ENCODE measurements at places on chromosomes 7 and 10.
A peak's percentile ranks its signal among the peaks of the same experiment; 100 is the strongest.

DNA sequence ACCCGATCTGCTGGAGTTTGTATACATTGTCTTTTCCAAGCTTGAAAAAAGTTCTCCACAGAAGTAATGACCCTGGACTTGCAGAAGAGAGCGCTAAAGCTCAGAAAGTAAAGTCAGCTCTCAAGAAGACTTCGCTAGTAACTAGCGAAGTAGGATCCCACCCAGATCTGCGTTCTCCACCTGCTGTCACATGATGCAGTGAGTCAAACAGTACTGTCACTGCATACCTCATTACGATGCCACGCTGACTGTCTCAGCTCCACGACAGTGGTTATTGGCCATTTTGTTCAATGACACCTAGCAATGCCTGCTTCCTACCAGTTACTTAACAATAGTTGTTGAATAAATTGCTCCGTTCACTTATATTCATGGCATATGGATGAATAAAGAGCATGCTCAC is 29.7 kb upstream of the SEC61G start:
- no peak for DNase-seq

DNA sequence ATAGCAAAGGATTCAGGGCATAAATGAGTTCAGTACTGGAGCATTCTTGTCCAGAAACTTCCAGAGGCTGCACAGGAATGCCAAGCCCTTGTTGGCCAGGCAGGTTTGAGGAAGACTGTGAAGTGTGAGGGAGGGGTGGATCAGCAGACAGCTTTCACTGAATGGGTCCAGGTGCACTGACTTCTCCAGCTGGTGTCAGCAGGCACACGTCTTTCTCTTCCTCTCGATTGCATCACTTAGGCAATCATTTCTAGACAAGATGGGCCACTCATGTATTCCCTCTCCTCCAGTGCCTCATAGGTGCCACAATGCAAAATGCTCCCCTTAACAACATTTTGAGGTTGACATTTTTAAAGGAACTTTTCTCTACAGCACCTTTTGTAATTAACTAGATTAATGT is 15.6 kb upstream of the PLEKHS1 start:
- DNase-seq: no peak

DNA sequence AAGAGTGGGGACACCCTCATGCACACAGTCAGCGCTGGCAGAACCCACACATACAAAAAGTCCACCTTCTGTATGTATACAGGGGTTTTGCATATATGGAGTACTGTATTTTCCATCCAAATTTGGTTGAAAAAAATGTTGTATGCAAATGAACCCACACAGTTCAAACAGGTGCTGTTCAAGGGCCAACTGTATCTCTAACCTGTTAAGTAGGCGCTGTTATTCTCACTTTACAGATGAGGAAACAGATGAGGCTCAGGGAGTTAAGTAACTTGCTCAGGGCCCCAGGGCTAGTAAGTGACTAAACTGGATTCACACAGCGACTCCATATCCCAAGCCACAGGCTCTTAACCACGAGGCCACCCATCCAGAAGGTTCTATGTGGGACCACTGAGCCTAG is 69.9 kb downstream of the C10orf105 start:
- DNase-seq: no peak

DNA sequence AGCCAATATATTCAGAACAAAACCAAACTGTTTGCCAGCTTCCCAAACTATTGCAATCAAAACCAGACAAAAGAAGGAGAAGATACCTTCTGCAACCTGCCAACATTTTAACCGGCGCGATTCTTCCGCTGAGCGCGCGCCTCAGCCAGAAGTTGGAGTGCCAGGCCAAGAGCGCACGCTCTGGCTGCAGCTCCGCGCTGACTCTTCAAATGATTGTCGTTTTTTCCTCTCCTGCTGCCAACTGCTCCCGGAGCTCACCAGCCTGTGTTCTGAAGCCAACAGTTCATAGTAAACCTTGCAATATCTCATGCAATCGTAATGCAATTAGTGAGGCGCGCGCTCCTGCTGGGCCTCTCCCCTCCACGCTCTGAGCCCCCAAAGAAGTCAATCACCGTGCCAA is 259.7 kb upstream of the MGMT start:
- no peak for DNase-seq

DNA sequence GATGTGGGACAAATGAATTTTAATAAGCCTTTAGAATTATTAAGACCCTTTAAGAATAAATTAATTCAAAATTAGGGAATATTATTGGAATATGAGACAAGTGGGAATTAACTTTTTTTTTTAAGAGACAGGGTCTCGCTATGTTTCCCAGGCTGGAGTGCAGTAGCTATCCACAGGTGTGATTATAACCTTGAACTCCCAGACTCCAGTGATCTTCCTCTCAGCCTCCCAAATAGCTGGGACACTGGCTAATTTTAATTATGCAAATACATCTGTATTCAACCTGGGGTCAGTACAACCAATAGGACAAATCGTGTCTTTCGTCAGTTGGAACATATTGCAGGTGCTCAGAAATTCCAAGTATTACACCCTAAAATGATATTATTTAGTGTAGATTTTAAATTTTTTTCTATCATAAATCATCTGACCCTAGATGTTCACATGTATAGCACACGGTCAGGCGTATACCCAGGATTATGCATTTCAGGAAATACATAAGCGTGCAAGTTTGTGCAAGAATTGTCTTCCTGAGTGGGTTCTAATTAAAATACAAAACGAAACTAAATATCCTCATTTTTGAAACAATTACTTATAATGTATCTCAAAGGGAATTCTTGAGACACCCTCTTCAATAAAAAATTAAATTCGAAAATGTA is 1.2 kb downstream of the NT5C3A start:
- no peak for DNase-seq

GRCh38 chr7:86733783-86734182 is 90.1 kb downstream of the GRM3 start:
- no peak for DNase-seq

DNA sequence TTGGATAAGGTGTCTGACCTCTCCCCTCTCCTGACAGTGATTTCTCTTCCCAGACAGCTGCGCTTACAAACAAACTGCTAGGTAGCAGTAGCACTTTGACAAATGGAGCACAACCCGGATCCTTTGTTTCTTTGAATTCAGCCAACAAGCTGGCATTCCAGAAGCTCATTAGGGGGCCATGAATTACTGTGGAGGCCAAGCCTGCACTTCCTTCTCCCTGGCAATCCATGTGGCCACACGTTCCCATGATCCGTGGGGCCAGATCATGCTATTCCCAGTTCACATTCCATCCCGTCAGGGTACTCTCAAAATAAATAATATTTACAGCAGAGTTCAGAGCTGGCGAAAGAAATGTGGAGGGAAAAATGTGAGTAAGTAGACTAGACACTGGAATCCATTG is 172.4 kb downstream of the PRPF18 start:
- peak; percentile 65 for DNase-seq

DNA sequence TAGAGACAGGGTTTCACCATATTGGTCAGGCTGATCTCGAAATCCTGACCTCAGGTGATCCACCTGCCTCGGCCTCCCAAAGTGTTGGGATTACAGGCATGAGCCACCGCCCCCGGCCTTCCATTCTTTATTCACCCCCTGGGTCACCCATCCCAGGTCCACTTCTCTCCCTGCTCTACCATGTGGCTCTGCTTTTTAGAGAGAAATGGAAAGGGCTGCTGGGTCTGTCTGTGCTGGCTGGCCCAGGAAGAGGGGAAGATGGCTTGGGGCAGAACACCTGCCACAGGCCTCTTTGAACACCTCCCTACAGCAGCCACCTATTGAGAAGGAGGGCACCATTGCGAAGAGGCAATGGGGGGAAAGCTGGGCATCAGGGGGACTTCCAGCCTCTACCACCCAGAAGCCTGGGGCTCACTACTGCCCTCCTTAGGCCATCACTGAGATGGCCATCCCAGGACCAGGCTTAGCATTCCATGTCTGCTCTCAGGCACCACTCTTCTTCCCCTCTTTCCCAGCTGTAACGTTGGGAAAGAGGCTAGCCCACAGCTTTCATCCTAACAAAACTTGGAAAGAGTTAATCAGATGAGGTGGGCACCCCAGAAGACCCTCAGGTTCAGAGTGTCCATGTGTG is 256.3 kb downstream of the GRID1 start:
- no peak for DNase-seq

- no peak for DNase-seq
Measured at GRCh38 chr7:79552463-79552862, 99.0 kb upstream of the MAGI2 start.

GRCh38 chr10:3208481-3209406 is 36.2 kb upstream of the PITRM1 start:
- no peak for DNase-seq

DNA sequence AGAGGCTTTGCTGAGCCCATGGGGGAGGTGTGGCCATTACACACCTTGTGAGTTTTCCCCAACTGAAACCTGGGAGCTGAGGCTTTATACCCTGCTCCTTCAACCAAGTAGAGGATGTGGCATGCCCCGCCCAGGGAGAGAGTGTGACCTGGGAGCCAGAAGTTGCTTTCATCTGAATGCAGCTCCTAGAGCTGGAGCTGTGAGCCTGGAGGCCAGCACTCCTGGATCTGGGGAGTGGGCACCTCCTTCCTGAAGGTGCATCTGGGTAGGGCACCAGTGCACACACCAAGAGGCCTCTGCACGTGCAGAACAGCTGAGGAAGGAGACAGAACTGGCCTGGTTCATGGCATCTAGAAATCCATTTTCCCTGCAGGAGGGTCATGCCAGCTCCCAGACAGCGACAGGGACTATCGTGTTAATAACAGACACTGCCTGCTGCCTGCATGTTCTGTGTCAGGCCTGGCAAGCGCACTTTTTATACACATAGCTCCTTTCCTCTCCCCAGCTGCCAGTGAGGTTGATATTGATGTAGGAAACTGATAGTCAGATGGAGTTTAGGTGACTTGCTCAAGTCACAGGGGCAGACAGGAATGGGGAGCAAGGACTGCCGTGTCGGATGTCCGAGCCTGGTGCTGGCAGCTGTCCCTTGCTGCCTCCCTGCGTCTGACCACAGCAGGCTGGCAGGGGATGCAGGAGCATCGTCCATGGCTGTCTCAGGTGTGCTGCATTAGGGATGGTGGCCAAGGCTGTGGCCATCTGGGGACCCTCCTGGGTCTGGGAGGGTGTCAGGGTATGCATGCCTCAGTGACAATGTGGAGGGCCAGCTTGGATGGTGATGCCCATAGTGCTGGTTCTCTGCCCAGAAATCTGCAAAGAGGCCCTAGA is 189.9 kb upstream of the CXCL12 start:
- no peak for DNase-seq

GRCh38 chr10:124174071-124174566 is 80.7 kb upstream of the CHST15 start:
- DNase-seq: peak; percentile 43

DNA sequence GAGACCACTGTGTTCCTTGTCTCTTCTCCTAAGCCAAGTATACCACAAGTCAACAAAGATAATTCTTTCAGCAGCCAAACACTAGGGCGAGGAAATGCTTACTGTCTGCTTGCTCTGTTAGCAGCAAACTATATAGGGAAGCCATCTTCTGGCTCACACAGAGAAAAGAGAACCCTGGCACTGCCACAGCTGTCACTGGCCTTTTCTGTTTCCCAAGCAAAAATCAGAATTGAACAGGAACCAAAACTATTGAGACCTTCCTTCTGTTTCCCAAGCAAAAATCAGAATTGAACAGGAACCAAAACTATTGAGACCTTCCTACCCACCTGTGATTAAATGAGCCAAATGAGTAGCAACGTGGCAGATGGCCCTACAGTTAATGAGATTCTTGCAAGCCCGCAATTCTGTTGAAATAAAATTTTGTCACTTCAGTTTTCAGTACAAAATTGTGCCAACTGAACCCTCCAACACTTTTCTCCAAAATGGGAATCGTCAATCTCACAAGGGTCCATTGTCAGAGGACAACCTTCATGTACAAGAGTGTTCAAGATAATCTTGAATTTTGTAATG is 54.5 kb downstream of the LRRTM3 start:
- DNase-seq: no peak

DNA sequence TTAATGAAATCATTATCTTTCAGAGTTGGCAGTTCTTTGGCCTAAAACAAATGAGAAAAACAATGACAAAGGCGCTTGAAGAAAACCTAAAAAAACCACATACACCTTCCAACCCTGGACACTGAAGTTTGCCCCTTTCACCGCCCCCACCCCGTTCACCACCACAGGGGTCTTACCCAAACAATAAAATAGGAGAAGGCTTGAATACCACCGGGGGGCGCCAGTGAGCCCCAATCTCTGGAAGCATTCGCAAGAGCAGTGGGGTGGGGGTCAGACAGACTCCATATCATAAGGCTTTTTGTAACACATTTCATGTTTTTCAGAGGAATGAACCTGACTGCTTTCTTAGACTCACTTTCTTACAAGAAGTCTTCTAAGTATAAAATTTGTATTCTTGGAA is 163.6 kb downstream of the PIP4K2A start:
- DNase-seq: peak; percentile 71

GRCh38 chr10:68221196-68221595 is 10.7 kb downstream of the ATOH7 start:
- DNase-seq: no peak

- DNase-seq: no peak
Measured at GRCh38 chr7:76074972-76075370, 27.1 kb downstream of the MDH2 start.

DNA sequence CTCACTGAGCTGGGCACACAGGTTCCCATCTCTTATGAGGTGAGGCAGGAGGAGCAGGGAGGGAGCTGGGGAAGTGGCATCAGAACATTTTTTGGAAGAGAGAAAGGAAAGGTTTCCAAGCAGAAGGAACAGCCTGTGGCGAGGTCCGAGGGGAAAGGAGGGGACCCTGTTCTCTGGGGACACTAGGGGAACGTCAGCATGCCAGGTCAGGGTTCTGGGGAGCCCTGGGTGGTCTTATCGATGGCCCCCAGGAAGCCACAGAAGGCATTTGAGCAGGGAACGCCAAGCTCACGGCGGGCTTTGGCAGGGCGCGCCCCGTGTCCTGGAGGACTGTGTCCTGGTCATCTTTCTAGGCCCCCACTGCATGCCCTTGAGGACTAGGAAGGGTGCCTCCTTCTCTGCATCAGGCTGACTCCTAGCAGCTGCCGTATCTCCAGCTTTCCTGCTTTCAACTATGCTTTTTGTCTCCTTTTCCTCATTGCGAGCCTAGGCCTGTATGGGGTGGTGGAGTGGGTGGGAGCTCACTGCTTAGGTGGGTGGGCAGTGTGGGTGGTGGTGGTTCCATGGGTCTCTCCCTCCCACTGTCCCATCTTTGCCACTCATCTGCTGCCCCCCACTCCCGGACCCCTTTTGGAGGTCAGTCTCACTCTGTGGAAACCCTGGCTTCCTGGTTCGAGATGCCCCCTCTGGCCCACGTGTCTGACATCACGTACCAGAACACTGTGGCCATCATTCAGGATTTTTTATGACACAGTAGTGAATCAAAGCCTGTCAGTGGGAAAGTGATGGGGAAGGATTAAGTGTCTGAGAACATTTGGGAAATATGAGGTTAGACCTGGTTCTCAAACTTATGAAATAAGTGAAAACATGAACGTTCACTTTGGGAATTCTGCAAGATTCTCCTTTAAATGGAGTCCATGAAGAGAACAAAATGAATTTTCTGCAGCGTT is 89.1 kb downstream of the CUX1 start:
- no peak for DNase-seq

- no peak for DNase-seq
Measured at GRCh38 chr10:85194706-85195105, 866.3 kb downstream of the CCSER2 start.

Data from ecto neural progenitor cell (in vitro differentiated cells).